H4 (cell line): ENCODE measurements at places on chromosomes 12 and 14.

GRCh38 chr12:104676636-104677035, 219.9 kb downstream of the CHST11 start:
- no peak for DNase-seq

DNA sequence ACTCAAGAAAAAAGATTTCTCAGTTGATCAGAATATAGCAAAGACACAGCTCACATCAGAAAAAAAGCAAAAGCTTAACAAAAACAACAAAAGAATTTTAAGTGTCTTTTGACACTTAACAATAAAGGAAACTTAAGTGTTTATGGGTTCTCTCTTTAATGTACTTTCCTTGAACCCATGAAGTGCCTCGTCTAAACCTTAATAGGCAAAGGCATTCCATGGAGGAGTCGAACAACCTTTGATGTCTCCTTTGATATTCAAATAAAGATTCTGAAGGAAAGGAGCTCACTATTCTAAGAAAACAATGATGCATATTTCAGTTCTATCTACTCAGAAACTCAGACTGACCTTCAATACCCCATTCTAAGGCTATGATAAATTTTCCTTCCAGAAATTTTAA, 116.7 kb downstream of the TMTC1 start:
- DNase-seq: no peak

GRCh38 chr12:13039328-13039956, 4.7 kb upstream of the FAM234B start:
- no peak for DNase-seq

DNA sequence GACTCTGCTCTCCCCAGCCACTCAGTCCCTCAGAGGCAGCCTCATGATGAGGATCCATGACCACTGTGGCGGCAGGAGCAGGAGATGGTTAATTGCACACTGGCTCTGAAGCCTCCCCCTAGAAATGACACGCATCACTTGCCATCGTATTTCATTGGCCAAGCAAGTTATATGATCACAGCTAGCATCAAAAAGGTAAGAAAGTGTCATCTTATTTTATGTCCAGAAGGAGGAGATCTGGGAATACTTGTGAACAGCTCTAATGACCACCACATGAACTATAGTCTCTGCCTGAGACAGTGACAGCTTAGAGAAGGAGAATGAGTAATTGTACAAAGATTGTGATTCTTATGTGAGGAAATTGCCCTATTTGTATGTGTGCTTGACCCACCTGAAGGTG, 363.4 kb downstream of the NUAK1 start:
- peak; percentile 12 for DNase-seq

DNA sequence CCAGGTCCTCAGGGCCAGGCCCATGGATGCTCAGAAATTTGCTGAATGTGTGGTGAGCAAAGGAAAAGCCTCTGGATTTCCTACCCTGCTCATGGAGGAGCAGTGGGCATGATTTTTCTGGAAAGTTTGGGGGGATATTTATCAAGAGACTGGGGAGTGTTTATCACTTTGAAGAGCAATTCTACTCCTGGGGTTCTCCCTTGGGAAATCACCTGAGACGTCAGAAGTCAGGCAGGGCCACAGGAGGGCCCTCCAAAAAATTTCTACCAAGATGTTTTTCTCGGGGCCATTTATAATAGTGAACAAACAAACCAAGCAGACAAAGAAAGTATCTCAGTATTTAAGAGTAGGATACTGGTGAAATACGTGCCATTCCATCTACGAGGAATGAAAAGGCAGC, 20.1 kb upstream of the EIF2B2 start:
- no peak for DNase-seq

DNA sequence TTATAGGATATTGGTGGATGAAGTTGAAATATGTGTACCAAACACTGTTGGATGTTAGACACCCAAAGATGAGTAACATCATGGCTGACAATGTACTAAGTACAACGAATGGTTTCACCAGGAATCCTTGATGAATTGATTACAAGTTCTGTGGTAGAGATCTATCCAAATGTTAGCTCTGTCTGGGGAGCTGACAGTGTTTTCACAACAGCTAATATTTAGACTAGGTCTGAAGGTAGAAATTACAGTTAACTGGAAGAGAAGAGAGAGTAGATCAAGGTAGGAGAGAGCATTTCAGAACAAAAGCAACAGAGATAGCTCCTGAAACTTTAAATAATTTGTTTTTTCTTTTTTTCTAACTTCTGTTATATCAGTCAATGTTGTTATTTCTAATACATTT, 44.9 kb downstream of the DERA start:
- DNase-seq: no peak

- no peak for DNase-seq
Measured at GRCh38 chr12:106088811-106089485, 49.8 kb downstream of the NUAK1 start.

GRCh38 chr14:60684203-60684602, 34.9 kb upstream of the SIX1 start:
- DNase-seq: no peak

GRCh38 chr14:24313913-24314312, 2.6 kb downstream of the LTB4R start:
- no peak for DNase-seq

DNA sequence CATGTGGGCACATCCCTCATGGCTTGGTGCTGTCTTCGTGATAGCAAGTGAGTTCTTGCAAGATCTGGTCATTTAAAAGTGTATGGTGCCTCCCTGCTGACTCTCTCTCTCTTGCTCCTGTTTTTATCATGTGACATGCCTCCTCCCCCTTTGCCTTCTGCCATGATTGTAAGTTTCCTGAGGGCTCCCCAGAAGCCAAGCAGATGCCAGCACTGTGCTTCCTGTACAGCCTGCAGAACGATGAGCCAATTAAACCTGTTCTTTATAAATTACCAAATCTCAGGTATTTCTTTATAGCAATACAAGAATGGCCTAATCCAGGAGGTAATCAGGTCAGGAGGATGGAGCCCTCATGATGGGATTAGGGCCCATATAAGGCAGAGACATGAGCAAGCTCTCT, 116.3 kb downstream of the DPF3 start:
- DNase-seq: no peak

- no peak for DNase-seq
Measured at GRCh38 chr12:1544996-1545700, 49.2 kb downstream of the FBXL14 start.

GRCh38 chr14:23638414-23639047, 2.4 kb downstream of the DHRS2 start:
- DNase-seq: no peak

DNA sequence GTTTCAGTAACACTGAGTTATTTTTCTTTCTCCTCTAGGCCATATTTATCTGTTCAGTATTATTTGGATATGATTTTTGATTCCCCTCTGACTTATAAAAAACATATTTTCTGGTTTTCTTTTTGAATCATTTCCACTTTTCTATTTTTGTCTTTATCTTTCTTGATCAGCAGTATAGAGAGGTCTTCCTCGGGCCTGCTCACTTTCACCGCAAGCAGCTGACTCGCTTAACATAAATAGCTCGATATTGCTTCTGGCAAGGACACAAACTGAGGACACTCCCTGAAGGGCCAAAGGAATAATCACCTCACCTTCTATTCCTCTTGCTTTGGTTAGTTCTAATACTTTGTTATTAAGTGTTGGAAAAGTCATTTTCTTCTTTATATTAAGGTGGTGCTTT, 25.8 kb upstream of the TRHDE start:
- no peak for DNase-seq

GRCh38 chr12:105487963-105488362, 157.5 kb downstream of the C12orf75 start:
- no peak for DNase-seq

- DNase-seq: no peak
Measured at GRCh38 chr14:103255555-103255954, 78.5 kb upstream of the EIF5 start.

- DNase-seq: no peak
Measured at GRCh38 chr14:56099081-56099797, 19.0 kb upstream of the PELI2 start.
